ENCODE measurements at places on chromosomes 13 and 19. TPM values are rescaled to one million over a fixed set of nuclear protein-coding genes. Genes with fewer than 3 reads are reported as not detected.

The ZNF799 gene
- 8.6 TPM for total RNA-seq

The RFPL4A gene
- not detected for total RNA-seq

GRCh38 chr19:49507803-49508494, 4.5 kb upstream of the FCGRT start:
- no peak overlapping the region for H3K27ac ChIP-seq
- H3K36me3 ChIP-seq: no peaks in the 10 kb centered on the region
- no peaks in the 10 kb centered on the region for H3K4me1 ChIP-seq
- DNase-seq: no peak
- H3K4me3 ChIP-seq: no peak overlapping the region
- H3K27me3 ChIP-seq: no peaks in the 10 kb centered on the region

The CRX gene
- 10.2 TPM for total RNA-seq

DNA sequence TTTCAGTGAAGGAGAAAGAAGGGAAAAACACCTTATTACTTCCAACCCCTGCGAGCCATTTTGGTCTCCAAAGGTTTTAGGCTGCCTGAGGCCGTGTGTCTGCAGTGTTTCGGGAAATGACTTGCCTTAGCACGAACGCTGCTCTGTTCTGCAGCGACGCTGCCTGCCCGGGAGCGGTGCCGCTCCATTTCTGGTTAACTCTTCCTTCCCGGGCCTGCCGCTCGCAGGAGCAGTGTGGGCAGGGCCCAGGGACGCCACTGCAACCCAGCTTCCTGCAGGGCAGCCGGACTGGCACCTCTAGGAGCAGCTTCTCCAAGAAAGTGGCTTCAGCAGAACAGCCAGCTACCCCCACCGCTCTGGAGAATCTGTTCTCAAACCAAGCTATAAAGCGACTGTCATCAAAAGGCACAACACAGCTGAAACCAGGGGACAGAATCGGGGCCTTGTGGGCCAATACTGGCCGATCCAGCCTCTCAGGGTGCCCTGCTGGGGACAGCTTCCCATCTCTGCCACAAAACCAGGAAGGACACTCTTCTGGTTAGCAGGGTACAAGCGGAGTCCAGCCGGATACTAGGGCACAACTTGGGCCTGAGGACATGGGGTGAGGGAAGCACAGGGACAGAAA, 72.2 kb downstream of the KCTD15 start:
- peak; percentile 74 for DNase-seq
- peaks cover 6% of the 10 kb centered on the region for H3K4me1 ChIP-seq
- no peaks in the 10 kb centered on the region for H3K27me3 ChIP-seq
- no peak overlapping the region for H3K4me3 ChIP-seq

The PEAK3 gene
- not detected for total RNA-seq

- H3K4me1 ChIP-seq: no peaks in the 10 kb centered on the region
- no peak overlapping the region for H3K27ac ChIP-seq
- H3K36me3 ChIP-seq: peaks cover 49% of the 10 kb centered on the region
- no peaks in the 10 kb centered on the region for H3K27me3 ChIP-seq
Measured at GRCh38 chr19:4660993-4661392, 9.1 kb downstream of the MYDGF start.

- DNase-seq: no peak
- no peak within 1 kb of the TSS for H3K4me3 ChIP-seq
- H3K4me1 ChIP-seq: no peaks in the 10 kb centered on the region
- no peaks in the 10 kb centered on the region for H3K36me3 ChIP-seq
- H3K27ac ChIP-seq: no peak within 1 kb of the TSS
- H3K27me3 ChIP-seq: no peaks in the 10 kb centered on the region
Measured at GRCh38 chr19:44529536-44529935, at the start of gene CEACAM20. Gene CEACAM20, minus strand, starts transcription at chr19:44529675. Its CDS starts 166 bp downstream, at chr19:44529509.

The ZNF541 gene
- not detected for total RNA-seq

DNA sequence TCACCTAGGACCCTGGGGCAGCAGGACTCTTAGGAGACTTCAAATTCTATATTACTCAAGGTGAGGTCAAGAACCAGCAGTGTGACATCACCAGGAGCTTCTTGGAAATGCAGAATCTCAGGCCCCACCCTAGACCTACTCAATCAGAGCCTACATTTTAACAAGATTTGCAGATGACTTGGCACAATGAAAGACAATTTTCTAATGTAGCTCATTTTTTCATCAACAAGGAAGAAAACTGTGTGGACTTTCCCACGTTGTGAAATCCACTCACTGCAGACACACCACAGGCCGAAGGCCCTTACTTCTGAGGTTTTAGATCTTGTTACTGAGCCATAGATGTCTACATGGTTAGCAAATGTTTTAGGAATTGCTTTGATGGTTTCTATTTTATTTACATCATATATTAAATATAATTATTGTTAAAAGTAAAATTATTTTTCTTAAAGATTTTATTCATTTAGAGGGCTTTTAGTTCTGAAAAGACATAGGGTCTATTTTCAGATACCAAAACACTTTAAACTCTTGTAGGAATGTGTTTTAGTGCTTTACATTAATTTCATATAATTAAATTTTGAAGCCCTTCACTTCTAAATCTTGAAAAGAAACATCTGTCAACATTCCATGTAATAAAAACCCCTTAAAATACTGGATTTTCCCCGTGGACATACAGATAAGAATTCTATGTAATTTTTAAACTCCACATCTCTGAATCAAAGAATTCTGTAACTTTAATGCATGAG, 18.5 kb upstream of the STARD13 start:
- H3K4me3 ChIP-seq: no peak overlapping the region
- H3K27me3 ChIP-seq: no peaks in the 10 kb centered on the region
- no peak overlapping the region for H3K27ac ChIP-seq
- H3K36me3 ChIP-seq: no peaks in the 10 kb centered on the region
- no peaks in the 10 kb centered on the region for H3K4me1 ChIP-seq

- no peaks in the 10 kb centered on the region for H3K36me3 ChIP-seq
- no peaks in the 10 kb centered on the region for H3K4me1 ChIP-seq
- peaks cover 8% of the 10 kb centered on the region for H3K27me3 ChIP-seq
- H3K27ac ChIP-seq: no peak overlapping the region
- no peak overlapping the region for H3K4me3 ChIP-seq
Measured at GRCh38 chr13:27712421-27712820, 79.9 kb upstream of the GSX1 start.

DNA sequence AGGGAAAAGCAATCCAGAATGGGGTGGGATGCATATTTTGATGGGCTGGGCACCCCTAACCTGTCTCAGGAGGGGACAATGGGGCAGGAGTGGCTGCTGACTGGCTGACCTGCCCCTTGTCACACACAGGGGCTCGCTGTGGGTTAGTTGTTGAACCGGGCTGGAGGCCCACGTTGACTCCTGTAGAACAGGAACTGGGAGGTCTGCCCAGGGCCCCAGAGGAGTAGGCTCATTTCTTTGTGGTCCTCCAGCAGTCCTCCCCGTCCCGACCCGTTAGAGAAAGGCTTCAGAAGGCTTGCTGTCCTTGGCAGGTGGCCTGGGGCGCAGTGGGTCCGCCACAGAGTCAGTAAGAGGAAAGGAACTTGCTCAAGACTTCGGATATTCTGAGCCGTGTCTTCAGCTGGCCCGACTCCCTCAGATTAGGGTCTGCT, 70.1 kb downstream of the COL4A1 start:
- H3K27me3 ChIP-seq: no peaks in the 10 kb centered on the region
- H3K4me3 ChIP-seq: no peak overlapping the region
- H3K27ac ChIP-seq: no peak overlapping the region
- H3K36me3 ChIP-seq: peaks cover 77% of the 10 kb centered on the region

- no peaks in the 10 kb centered on the region for H3K36me3 ChIP-seq
- peaks cover 6% of the 10 kb centered on the region for H3K4me1 ChIP-seq
- no peak overlapping the region for H3K27ac ChIP-seq
- H3K27me3 ChIP-seq: no peaks in the 10 kb centered on the region
- H3K4me3 ChIP-seq: no peak overlapping the region
Measured at GRCh38 chr13:34421347-34421719, 520.7 kb upstream of the NBEA start.

The TUBA3C gene
- not detected for total RNA-seq

The FUT2 gene
- 9.2 TPM for total RNA-seq

The TMEM272 gene
- 0.86 TPM for total RNA-seq

The APC2 gene
- total RNA-seq: 0.57 TPM

The CEACAM7 gene
- not detected for total RNA-seq

DNA sequence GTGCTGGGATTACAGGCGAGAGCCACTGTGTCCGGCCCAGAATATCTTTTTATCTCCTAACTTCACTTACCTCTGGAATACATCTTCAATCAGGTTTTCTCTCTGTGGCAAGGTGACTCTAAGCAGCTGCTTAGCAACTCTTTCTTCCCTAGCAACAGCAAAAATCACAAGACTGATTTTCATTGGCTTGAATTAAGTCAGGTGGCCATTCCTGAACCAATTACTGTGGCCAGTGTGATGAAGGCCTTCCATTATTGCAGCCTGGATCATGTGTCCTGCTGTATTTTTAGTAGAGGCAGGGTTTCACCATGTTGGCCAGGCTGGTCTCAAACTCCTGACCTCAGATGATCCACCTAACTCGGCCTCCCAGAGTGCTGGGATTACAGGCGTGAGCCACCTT, 9.0 kb upstream of the LTBP4 start:
- peaks cover 10% of the 10 kb centered on the region for H3K27me3 ChIP-seq
- no peaks in the 10 kb centered on the region for H3K4me1 ChIP-seq
- no peak overlapping the region for H3K4me3 ChIP-seq
- peaks cover 7% of the 10 kb centered on the region for H3K36me3 ChIP-seq

- DNase-seq: no peak
- peaks cover 7% of the 10 kb centered on the region for H3K27me3 ChIP-seq
- no peaks in the 10 kb centered on the region for H3K36me3 ChIP-seq
- H3K4me1 ChIP-seq: no peaks in the 10 kb centered on the region
Measured at GRCh38 chr19:50717026-50717723, 2.4 kb downstream of the SHANK1 start.

DNA sequence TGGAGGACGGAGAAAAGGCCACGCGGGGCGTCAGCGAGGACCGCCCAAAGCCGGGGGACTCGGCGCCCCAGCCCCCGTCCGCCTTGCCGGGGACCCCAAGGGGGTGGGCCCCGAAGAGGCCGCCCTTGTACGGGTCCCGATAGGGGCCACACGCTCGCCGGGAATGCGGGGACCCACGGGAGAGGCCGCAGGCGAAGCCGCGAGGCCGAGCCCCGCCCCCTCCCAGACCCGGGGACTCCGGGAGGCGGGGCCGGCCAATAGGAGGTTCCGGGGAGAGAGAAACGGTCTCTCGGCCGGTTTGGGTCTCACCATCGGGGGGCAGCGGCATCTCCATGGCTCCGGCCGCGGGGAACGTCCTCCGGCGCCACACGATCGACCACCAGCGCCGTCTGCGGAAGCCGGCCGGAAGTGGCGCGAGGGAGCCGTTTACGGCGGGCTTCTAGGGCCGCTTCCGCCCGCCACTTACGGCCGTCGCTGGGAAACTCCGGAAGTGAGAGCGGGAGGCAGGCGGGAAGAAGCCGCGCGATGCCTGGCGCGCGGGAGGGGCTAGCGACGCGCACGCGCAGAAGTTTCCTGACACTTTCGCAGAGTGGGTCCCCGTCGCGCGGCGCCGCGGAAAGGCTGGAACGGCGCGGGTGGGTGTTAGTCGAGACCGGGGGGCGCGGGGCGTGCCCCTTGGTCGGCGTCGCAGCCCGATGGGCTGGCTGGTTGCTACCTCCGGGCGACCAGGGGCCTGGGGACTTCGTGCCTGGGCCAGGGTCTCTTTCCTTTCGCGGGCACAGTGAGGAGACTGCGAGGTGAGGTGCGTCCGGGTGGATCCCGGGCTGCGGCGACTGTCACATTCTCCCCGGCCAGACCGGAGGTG, at the start of gene CHERP:
TSS of gene CHERP (minus strand) at position 393 of the 865 bp plus-strand sequence. CDS start at position 334, 59 bp downstream.
- H3K27me3 ChIP-seq: no peaks in the 10 kb centered on the region
- peak within 1 kb of the TSS; percentile 78 for H3K27ac ChIP-seq
- H3K4me3 ChIP-seq: peak within 1 kb of the TSS; percentile 93
- no peaks in the 10 kb centered on the region for H3K4me1 ChIP-seq

DNA sequence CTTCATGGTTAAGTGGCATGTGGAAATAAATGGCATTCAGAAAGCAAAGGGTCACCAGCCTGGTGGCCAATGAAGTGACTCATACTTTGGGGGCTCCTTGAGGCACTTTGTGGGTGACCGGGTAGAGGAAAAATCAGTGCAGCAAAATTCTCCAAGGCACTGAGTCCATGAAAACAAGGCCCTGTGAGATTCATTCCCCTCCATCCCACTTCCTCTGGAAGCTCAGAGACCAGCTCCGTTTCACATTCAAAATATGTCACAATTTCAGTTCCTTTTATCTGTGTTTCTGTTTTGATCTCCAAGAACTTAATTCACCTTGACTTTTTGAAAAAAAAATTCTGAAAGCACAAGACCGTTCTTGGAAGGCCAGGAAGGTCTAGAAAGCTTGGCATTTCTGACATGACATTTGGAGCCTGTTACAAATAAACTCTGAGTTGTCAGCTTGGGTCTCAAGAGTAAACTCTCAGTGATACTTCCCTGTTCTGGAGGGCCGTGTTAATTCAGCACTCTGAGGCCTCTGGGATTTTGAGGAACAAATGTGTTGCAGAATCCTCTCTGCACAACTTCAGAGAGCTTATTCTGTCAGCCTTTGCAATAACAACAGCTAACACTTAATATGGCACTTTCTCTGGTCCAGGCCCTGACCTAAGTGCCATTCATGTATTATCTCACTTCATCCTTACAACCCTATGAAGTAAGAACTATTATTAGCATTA, 6.8 kb downstream of the CYSLTR2 start:
- H3K27me3 ChIP-seq: no peaks in the 10 kb centered on the region
- H3K4me3 ChIP-seq: no peak overlapping the region
- DNase-seq: no peak
- H3K4me1 ChIP-seq: no peaks in the 10 kb centered on the region

The A1BG gene
- 22.0 TPM for total RNA-seq

The CCDC122 gene
- total RNA-seq: 10.2 TPM

- no peak overlapping the region for H3K4me3 ChIP-seq
- DNase-seq: no peak
- H3K4me1 ChIP-seq: no peaks in the 10 kb centered on the region
- no peaks in the 10 kb centered on the region for H3K36me3 ChIP-seq
Measured at GRCh38 chr19:5799247-5800241, 5.3 kb upstream of the NRTN start.

The EGLN2 gene
- total RNA-seq: 87.4 TPM

The RNF17 gene
- total RNA-seq: not detected

The GARIN5A gene
- 8.3 TPM for total RNA-seq

DNA sequence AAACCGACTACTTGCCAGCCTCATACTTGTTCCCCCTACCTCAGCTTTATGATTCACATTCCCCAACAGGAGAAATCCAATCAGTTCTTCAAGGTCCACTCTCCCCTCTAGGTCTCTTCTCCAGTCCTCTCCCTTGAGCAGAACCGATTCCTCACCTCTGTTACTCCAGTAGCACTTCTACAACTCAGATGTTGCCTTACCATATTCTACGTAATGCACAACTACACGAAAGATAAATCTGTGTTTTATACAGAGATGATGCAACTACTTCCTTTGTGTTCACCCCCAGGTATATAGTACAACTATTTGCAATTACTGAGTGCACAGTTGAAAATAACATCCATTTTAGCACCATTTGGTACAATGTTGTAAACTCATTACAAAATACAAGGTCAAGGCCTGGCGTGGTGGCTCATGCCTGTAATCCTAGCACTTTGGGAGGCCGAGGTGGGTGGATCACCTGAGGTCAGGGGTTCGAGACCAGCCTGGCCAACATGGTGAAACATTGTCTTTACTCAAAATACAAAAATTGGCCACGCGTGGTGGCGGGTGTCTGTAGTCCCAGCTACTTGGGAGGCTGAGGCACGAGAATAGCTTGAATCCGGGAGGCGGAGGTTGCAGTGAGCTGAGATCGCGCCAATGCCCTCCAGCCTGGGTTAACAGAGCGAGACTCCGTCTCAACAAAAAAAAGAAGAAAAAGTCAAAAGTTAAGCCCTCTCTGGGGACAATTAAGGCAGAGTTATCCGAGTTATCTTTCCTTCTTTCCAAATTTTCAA, 2.8 kb upstream of the WBP4 start:
- peak overlapping the region; percentile 99 for H3K4me3 ChIP-seq
- H3K27me3 ChIP-seq: no peaks in the 10 kb centered on the region
- H3K27ac ChIP-seq: no peak overlapping the region
- DNase-seq: no peak
- H3K36me3 ChIP-seq: peaks cover 11% of the 10 kb centered on the region

The ZNF844 gene
- 9.8 TPM for total RNA-seq

All from endodermal cell (in vitro differentiated cells).